Activated CD8-positive, alpha-beta T cell treated with anti-CD3 and anti-CD28 coated beads, Interleukin-2, amount 10 ng/mL, durations not matched to agents 7 days and 5 days (primary cell): ENCODE measurements at places on chromosomes 12 and 14. TPM values are rescaled to one million over a fixed set of nuclear protein-coding genes. Genes with fewer than 3 reads are reported as not detected.

The ASIC1 gene
- 27.9 TPM for total RNA-seq

The TMEM179 gene
- total RNA-seq = not detected

The TAS2R46 gene
- total RNA-seq = 1.5 TPM

The RASSF9 gene
- not detected for total RNA-seq

The LMNTD1 gene
- total RNA-seq = not detected

The NXPH4 gene
- total RNA-seq = 0.39 TPM

The CEBPE gene
- 0.92 TPM for total RNA-seq

The SENP1 gene
- total RNA-seq = 45.6 TPM
